ENCODE measurements at places on chromosomes 16 and 17.

DNA sequence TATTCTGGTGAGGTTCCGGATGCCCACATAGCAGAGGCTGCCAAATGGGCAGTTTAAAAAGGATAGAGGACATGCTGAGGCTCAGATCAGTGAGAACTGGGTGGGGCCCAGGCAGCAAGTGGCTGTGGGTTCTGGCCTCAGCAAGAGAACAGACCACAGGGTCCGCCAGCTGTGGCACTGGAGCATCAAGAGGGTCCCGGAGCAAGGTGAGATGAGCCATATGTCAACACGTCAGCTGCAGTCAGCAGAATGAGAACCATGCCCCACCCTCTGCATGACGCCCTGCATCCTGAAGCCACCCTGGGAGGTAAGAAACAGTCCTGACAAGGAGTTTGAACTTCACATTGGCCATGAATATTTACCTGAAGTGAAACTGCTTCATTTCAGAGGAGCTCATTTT is 20.1 kb upstream of the CCL5 start:
- DNase-seq = no peak

GRCh38 chr17:42560246-42560645 is 1.7 kb upstream of the COASY start:
- no peak for DNase-seq

GRCh38 chr17:79685121-79685520 is 45.6 kb upstream of the ENPP7 start:
- no peak for DNase-seq

GRCh38 chr16:84194470-84195200 is 3.7 kb downstream of the ADAD2 start:
- no peak for DNase-seq

- no peak for DNase-seq
Observed at GRCh38 chr16:67750466-67750865, 31.4 kb upstream of the GFOD2 start.

DNA sequence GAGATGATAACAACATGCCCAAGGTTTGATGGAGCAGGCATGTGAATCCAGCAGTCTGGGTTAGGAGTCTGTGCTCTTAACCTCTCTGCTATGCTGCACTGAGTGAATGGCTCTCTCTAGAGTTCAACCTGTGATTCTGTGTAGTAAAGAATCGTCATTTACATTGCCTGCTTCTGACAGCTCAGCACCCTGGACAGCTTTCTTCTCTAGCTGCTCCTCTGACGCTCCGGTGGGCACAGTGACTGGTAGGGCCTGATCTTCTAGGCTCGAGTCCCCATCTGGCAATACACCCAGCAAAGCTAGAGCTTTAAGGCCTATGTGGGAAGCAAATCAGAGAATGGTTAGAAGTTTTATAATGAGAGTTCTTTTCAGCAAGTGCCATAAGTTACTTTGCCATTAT is 85.3 kb upstream of the ATP2A3 start:
- DNase-seq = no peak

GRCh38 chr17:48577946-48578615 is at the start of gene HOXB4:
Gene HOXB4, minus strand, starts transcription at chr17:48578350. Its CDS starts 31 bp downstream, at chr17:48578319.
- DNase-seq = no peak
